WTC11 (cell line): ENCODE measurements at places on chromosomes 4 and X.

- 0 out of 2 replicates have a peak, but pooled peaks cover 3% of the 10 kb centered on the region for H3K36me3 ChIP-seq
- peaks cover 20% of the 10 kb centered on the region for H3K4me1 ChIP-seq
These were observed 1080.9 kb upstream of the IGFBP7 start for GRCh38 chr4:58191109-58191508.

GRCh38 chrX:78387364-78387763 is 60.0 kb upstream of the CYSLTR1 start:
- no peak overlapping the region for H3K4me3 ChIP-seq
- H3K27ac ChIP-seq: no peak overlapping the region
- H3K27me3 ChIP-seq: no peaks in the 10 kb centered on the region; the same call in 1 of the 2 replicates

DNA sequence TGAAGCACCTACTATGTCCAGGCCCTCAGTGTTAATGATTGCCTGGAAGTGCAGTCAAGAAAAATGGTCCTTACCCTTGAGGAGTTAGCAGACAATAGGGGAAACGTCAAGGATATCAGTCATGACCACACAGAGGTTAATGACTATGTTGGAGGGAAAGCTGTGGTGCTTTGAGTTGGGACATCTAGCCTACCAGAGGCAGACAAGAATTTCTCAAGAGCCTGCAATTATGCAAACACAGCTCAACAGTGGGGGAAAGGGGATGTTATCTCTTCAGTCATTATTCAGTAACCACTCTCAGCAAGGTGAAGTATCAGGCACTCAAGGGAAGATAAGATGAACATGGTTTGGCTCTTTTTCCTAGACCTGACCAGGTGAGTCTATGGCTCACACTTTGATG is 7.0 kb upstream of the FGFBP1 start:
- H3K27me3 ChIP-seq: no peaks in the 10 kb centered on the region
- H3K4me3 ChIP-seq: no peak overlapping the region
- no peak for DNase-seq
- no peak overlapping the region for H3K27ac ChIP-seq
- H3K4me1 ChIP-seq: no peaks in the 10 kb centered on the region
- H3K36me3 ChIP-seq: no peaks in the 10 kb centered on the region

DNA sequence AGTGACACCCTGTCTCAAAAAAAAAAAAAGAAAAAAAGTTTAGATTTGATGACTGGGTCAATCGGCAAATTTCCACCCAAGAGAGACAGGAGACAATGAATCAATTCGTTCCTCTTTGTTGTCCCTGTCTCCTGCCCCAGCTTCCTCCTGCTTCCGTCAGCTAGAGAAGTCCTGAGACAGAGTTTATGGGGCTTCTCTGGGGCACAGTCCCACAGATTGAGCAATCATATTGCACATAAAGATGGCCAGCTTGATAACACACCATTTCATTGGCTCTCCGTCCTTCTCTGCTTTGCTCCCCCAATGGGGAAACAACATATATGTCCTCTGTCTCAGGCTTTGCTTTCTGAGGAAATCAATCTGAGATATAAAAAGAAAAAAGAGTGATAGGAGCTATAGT is 78.4 kb upstream of the FUNDC1 start:
- no peak overlapping the region for H3K4me3 ChIP-seq
- no peak overlapping the region for H3K27ac ChIP-seq
- no peaks in the 10 kb centered on the region for H3K27me3 ChIP-seq
- DNase-seq: no peak

GRCh38 chrX:76850851-76851250 is 423.3 kb downstream of the MAGEE1 start:
- peak; percentile 9 for DNase-seq
- no peaks in the 10 kb centered on the region for H3K4me1 ChIP-seq
- no peak overlapping the region for H3K4me3 ChIP-seq
- peaks cover 9% of the 10 kb centered on the region for H3K36me3 ChIP-seq
- H3K27ac ChIP-seq: no peak overlapping the region
- H3K27me3 ChIP-seq: no peaks in the 10 kb centered on the region

- H3K36me3 ChIP-seq: no peaks in the 10 kb centered on the region
- no peak for DNase-seq
- H3K27ac ChIP-seq: no peak overlapping the region
- H3K4me1 ChIP-seq: peaks cover 11% of the 10 kb centered on the region
These were observed 2.2 kb upstream of the ACSL4 start for GRCh38 chrX:109735202-109735744.

DNA sequence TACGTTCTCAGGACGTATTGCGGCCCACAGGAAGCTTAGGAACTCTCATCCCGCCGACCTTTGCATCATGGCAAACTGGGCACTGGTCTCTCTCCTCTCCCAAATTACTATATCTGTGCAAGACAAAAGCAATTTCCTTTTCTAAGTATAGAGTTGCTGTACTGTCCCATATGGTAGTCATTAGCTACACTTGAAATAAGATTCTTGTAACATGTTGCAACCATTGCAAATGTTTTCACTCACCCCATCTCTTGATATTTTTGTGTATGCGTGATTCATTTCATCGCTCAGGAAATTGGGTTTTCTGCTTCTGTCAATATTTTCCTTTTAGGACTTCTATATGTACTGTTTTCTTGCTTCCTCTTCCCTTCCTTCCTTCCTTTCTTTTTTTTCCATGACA is 15.7 kb downstream of the ARMCX6 start:
- no peaks in the 10 kb centered on the region for H3K27me3 ChIP-seq
- no peaks in the 10 kb centered on the region for H3K36me3 ChIP-seq
- no peaks in the 10 kb centered on the region for H3K4me1 ChIP-seq
- no peak overlapping the region for H3K4me3 ChIP-seq

DNA sequence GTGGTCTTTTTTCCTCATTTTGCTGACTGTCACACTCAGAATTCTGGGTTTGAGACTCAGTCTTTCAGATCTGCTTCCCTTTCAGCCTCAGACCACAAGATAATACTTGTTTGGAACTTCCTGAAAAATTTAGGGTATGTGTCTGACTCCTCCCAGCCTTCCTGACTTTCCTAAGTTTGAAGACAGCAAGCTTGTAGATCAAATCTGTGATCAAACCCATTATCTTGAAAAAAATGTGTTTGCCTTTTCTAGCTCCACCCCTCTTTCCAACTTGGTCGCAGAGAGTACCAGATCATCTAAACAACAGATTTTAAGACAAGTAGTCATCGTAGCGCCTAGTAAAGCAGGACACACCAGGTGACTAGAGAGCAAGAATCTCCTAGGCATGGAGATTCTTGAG is 9.9 kb downstream of the BCAP31 start:
- H3K36me3 ChIP-seq: peaks cover 40% of the 10 kb centered on the region
- no peak overlapping the region for H3K4me3 ChIP-seq
- no peak overlapping the region for H3K27ac ChIP-seq
- no peak for DNase-seq

- no peak for DNase-seq
- no peaks in the 10 kb centered on the region for H3K36me3 ChIP-seq
- H3K27me3 ChIP-seq: no peaks in the 10 kb centered on the region; the same call in 1 of the 2 replicates
These were observed 2.5 kb downstream of the HTT-AS start for GRCh38 chr4:3071811-3072210.

GRCh38 chr4:185700630-185701029 is 111.4 kb downstream of the SORBS2 start:
- H3K4me3 ChIP-seq: no peak overlapping the region
- no peak for DNase-seq
- no peaks in the 10 kb centered on the region for H3K27me3 ChIP-seq
- peaks cover 26% of the 10 kb centered on the region for H3K4me1 ChIP-seq

DNA sequence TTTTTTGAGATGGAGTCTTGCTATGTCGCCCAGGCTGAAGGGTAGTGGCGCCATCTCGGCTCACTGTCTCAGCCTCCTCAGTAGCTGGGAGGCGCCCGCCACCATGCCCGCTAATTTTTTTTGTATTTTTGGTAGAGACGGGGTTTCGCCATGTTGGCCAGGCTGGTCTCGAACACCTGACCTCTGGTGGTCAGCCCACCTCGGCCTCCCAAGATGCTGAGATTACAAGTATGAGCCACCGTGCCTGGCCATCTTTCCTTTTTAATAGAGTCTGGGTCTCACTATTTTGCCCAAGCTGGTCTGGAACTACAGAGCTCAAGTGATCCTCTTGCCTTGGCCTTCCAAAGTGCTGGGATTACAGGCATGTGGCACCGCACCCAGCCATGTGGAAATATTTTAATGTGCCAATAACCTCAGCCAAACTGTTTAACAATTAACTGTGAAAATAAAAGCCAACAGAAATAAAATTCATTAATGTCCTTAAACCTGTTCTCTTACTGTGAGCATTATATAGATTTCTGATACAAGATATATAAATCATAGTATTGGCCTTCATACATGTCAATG is 16.3 kb downstream of the PDS5A start:
- H3K4me3 ChIP-seq: no peak overlapping the region
- peaks cover 6% of the 10 kb centered on the region; the same call in 1 of the 2 replicates for H3K4me1 ChIP-seq
- H3K36me3 ChIP-seq: peaks cover 5% of the 10 kb centered on the region; the same call in 1 of the 2 replicates
- H3K27me3 ChIP-seq: no peaks in the 10 kb centered on the region

DNA sequence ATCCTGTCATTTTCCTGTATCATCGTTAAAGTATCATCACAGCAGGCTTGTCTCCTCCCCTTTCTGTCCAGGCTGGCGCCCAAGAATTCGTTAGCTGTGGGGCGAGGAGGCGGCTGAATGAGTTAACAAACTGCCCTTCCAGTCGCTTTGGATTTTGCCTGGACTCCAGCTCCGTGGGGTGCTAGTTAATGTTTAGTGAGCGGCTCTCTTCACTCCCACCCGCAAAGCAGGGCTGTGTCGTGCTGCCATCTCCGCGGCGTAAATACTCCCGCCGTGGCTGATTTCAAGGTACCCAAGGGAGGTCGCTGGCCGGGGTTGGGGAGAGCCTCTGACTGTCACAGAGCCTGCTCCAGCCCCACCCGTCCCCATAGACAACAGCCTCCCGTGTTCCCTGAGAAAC is 44.9 kb upstream of the SPRY1 start:
- H3K27ac ChIP-seq: no peak overlapping the region
- no peaks in the 10 kb centered on the region; the same call in 1 of the 2 replicates for H3K27me3 ChIP-seq
- H3K4me1 ChIP-seq: peaks cover 29% of the 10 kb centered on the region
- H3K36me3 ChIP-seq: no peaks in the 10 kb centered on the region
- DNase-seq: no peak
